Stimulated activated naive CD4-positive, alpha-beta T cell (primary cell): ENCODE measurements at places on chromosomes 7 and 10.

- DNase-seq: no peak
Measured at GRCh38 chr7:50212016-50212325, 92.5 kb upstream of the IKZF1 start.

GRCh38 chr7:143390104-143390772 is 9.1 kb downstream of the ZYX start:
- no peak for DNase-seq

GRCh38 chr7:127941476-127942210 is 89.6 kb downstream of the LRRC4 start:
- no peak for DNase-seq

DNA sequence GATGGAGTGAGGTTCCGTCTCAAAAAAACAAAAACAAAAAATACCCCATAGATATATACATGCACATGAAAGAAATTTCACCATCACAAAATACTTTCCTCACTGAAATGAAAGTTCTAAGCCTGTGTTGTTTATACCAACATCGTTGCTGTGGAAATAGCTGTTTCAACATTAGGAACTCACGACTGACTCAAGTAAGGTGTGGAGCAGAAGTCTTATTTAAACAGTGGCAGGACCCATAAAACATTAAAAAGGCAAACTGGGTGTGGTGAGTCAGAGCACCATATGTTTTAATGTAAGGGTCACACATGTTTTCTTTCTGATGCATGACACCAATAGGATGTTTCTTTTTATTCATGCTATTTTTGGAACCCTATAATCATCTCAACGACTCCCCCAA is 48.3 kb downstream of the BAIAP2L1 start:
- DNase-seq: no peak

DNA sequence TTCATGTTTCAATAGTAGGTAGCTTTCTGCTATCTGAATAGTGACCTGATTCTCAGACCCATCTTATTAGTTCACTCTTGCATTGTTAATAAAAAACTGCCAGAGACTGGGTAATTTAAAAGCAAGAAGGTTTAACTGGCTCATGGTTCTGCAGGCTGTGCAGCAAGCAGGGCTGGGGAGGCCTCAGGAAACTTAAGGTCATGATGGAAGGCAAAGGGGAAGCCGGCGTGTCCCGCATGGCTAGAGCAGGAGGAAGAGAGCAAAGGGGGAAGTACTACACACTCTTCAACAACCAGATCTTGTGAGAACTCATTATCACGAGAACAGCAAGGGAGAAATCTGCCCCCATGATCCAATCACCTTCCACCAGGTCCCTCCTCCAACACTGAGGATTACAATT is 185.2 kb upstream of the PITRM1 start:
- DNase-seq: no peak

DNA sequence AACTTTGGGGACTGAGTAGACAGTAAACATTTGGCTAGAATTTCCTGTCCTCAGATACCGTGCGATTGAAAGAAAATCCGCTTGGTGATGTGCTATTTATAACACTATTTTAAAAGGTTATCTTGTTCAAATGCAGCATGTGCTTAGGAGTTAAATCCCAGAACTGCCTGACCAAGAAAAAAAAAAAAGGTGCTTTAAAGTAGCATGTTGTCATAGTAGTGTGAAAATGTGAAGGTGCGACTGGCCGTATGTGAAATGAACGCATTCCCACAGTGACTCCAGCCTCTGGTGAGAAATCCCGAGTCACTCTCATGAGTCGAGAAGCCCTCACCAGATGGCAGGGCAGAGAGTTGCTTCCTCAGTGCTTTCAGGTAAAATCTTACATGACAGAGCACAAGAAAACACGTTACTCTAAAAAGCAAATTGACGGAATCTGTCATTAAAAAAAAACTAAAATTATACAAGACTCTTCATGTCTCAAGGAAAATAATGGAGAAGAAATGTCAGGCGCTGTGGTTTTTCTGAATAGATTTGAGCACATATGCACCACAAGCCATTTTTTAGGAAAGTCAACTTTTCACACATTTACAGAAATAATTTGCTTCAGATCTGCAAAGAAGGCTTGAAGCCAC is 18.4 kb upstream of the KLF6 start:
- no peak for DNase-seq

DNA sequence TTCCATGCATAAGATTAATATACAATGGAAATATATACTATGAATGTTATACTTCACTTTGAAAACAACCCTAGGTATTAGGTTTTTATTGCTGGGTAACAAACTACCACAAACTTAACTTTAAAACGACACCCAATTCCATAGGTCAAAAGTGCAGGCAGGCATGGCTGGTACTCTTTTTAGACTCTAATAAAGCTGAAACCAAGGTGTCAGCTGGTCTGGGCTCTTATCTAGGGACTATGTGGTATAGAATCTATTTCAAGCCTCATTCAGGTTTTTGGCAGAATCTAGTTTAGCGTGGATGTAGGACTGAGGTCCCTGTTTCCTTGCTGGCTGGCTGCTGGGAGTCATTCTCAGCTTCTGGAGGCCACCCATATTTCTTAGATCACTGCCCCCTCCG is 65.0 kb upstream of the TMEM168 start:
- DNase-seq: no peak

DNA sequence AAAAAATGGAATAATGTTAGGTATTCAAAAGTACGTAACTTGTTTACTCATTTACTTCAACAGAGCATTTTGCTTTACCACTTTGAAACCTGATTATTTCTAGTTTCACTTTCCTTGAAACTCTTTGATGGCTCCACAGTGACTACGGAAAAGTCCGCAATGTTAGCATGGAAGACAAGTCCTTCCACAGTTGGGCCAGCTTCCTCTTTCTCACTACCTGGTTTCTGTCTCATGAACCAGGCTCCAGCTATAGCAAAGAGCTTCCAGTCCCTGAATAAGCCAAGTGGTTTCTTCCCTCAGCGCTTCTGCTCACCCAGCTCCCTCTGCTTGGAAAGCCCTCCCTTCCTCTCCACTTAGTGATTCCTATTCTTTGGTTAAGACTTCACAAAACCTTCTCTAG is 44.8 kb upstream of the SLC16A12 start:
- DNase-seq: no peak

DNA sequence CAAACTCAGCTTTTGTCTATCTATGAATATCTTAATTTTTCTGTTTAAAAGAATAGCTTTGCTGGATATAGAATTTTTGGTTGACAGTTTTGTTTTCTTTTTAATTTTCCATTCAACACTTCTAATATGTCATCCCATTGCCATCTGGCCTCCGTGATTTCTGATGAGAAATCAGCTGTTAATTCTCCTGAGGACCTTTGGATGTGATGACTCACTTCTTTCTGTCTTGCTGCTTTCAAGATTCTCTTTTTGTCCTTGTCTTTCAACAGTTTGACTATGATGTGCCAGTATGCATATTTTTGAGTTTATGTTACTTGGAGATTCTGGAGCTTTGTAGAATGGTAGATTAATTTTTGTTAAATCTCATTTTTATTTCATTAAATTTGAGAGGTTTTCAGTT is 38.4 kb downstream of the ZNF518A start:
- DNase-seq: no peak

- no peak for DNase-seq
Measured at GRCh38 chr7:10245406-10245805, 728.3 kb upstream of the PHF14 start.

- DNase-seq: no peak
Measured at GRCh38 chr10:132099389-132100090, 33.8 kb downstream of the JAKMIP3 start.

- no peak for DNase-seq
Measured at GRCh38 chr7:117588352-117588794, 108.5 kb downstream of the CFTR start.

DNA sequence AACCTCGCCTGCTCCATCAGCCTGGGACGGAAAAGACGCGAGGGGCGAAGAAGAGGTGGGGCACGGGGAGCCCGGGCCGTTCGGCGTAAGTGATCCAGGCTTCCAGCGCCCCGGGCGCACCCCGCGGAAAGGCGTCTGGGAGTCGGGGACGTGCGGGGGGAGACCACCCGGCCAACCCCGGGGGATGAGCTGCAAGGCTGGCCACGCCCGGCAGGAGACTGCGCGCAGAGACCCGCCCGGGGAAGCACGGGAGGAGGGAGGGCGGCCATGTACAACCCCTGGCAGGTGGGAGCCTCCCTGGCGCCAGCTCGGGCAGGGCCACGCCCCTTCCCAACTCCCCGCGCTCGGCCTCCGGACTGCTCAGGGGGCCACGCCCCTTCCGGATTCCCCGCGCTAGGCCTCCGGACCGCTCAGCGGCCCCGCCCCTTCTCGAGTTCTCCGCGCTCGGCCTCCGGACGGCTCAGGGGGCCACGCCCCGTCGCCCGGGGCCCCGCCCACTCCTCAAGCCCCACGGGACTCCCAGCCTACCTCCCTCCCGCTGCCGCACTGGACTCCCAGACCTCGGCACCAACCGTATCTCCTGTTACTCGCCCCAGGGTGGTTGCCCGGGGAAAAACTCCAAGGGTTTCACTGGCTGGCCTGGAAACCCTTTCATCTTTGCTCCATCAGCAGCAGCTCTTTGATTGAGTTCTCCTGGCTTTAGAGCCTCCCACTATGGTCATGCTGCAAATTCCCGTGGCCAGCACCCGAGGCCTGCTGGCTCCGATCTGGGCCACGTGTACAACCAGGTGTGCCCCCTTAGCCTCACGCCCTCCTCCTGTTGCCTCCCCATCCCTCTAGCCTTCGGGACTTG is 284.4 kb downstream of the ZEB1 start:
- peak; percentile 40 for DNase-seq

- no peak for DNase-seq
Measured at GRCh38 chr7:79872176-79872575, 262.5 kb upstream of the GNAI1 start.

DNA sequence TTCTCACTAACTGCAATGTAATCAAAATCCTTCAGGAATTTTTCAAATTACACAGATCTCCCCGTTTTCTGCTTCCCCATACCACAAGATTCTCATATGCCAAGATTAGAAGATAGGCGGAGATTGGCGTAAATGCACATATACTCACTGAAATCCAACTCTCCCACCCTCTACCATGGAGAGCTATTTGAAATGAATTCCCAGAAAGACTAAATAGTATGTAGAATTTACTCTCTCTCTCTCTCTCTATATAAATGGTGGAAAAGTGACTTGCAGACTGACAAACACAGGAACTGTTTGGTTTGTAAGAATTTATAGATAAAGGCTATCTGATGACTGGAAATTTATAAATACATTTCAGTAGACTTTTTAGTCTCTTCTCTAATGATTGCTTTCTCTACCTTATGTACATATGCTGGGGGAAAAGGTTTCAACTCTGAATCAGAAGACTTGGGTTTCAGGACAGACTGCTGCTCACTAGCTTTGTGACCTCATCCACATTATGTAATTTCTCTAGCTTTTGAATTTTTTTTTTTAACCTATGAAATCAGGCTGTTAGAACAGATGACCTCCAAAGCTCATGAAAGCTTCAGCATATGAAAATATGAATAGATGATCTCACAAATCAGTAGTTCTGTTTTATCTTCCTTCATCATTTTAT is 67.8 kb upstream of the CSTF2T start:
- DNase-seq: no peak

- no peak for DNase-seq
Measured at GRCh38 chr10:104501864-104502579, 139.1 kb upstream of the SORCS3 start.

- DNase-seq: no peak
Measured at GRCh38 chr10:123750901-123751300, 84.7 kb downstream of the GPR26 start.

GRCh38 chr7:8582728-8583127 is 149.3 kb downstream of the NXPH1 start:
- DNase-seq: no peak

DNA sequence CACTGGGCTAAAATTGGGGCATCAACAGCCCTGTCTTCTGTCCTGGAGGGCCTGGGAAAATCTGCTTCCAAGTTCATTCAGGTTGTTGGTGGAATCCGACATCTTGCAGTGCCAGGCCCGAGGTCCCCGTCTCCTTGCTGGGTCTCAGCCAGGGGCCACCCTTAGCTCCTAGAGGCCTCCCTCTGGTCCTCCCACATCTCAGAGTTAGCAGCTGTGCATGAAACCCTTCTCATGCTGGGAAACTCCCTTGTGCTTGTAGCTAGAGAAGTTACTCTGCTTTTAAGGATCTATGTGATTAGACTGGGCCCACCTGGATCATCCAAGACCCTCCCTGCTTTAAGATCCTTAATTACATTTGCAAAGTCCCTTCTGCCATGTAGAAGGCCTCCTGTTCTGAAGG is 15.3 kb downstream of the HIP1 start:
- DNase-seq: no peak

DNA sequence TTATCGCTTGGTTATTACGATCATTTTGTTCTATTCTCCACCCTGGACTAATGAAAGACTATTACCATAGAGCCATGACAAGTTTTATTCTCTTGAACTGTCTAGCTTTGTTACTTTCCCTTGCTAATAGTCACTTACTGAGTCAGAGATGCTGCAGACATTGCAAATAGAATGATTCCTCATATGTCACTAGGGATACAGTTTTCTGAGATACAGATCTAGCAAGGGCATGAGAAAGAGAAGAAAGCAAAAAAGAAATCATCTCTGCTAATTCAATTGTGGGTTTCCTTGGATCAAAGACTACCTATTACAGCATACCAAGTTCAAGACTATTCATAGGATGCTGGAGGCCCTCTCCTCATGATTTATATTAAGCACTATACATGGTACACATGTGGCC is 204.3 kb downstream of the MBL2 start:
- DNase-seq: no peak

- DNase-seq: no peak
Measured at GRCh38 chr10:25820472-25820871, 113.6 kb upstream of the MYO3A start.

DNA sequence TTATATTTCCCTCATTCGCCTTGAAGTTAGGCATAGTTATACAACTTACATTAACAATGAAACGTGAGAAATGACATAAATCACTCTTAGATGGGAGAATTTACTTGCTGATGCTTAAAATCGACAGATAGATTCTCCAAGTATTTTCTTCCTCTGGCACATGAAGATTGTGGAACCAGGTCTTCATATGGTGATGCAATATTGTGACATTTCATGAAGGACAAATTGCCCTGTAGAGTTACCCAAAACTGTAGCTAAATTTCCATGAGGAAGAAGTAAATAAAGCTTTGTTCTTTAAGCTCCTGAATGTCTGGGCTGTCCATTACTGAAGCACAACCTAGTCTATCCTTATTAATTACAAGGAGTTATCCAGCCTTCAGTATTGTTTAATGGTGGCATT is 353.1 kb downstream of the THSD7A start:
- DNase-seq: no peak

DNA sequence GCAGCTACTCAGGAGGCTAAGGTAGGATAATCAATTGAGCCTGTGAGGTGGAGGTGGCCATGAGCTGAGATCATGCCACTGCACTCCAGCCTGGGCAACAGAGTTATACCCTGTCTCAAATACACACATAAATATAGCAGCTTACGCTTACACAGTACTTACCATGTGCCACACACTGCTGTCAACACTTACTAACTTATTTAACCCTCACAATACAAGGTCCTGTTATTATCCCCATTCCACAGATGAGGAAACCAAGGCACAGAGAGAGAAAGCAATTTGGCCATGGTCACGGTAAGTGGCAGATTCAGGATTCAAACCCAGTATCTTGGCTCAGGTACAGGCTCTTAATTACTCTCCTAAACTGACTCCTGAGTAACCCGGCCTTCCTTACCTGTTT is 19.1 kb downstream of the DLG5 start:
- no peak for DNase-seq
